ENCODE measurements at places on chromosomes 6 and 20. TPM values are rescaled to one million over a fixed set of nuclear protein-coding genes. Genes with fewer than 3 reads are reported as not detected.

PRELID3B gene
- 104 TPM for total RNA-seq

RPS10 gene
- total RNA-seq = 1,161 TPM

DPPA5 gene
- total RNA-seq = not detected

ERMARD gene
- 17.3 TPM for total RNA-seq

HNF4A gene
- total RNA-seq = not detected

TRIM40 gene
- total RNA-seq = not detected

HLA-B gene
- total RNA-seq = 180 TPM

TRIM15 gene
- total RNA-seq = not detected

TRAPPC3L gene
- total RNA-seq = 0.04 TPM

FUT9 gene
- not detected for total RNA-seq

SOX18 gene
- total RNA-seq = 27.3 TPM

GPRC6A gene
- total RNA-seq = not detected

GMPR gene
- total RNA-seq = 32.3 TPM

GPSM3 gene
- 7.1 TPM for total RNA-seq

APOM gene
- 0.40 TPM for total RNA-seq
